ENCODE measurements at places on chromosomes 7 and 10.
A peak's percentile ranks its signal among the peaks of the same experiment; 100 is the strongest.

DNA sequence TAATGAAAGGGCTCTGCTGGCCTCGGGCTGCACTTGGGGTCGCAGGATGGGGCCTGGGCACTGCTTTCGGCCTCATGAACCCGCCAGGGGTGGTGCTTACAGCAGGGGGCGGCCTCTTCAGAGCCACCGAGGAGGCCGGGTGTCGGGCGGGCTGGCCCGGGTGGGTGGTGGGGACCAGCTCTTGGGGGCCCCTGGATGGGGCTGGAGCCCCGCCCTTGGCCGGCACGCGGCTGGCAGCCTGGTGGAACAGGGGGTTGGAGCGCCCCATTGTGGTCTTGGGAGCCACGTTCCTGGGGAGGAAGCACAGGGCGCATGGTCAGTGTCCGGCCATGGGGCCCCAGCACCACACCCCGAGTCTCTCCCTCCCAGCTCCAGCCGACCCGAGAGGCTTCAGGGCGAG, 8.8 kb downstream of the ADAM8 start:
- no peak for DNase-seq

- no peak for DNase-seq
Measured at GRCh38 chr10:95963202-95963990, 55.6 kb downstream of the CC2D2B start.

- DNase-seq: no peak
Measured at GRCh38 chr10:116472891-116473290, 45.2 kb downstream of the PNLIPRP3 start.

GRCh38 chr10:125037145-125037877, 95.4 kb downstream of the ZRANB1 start:
- DNase-seq: no peak

DNA sequence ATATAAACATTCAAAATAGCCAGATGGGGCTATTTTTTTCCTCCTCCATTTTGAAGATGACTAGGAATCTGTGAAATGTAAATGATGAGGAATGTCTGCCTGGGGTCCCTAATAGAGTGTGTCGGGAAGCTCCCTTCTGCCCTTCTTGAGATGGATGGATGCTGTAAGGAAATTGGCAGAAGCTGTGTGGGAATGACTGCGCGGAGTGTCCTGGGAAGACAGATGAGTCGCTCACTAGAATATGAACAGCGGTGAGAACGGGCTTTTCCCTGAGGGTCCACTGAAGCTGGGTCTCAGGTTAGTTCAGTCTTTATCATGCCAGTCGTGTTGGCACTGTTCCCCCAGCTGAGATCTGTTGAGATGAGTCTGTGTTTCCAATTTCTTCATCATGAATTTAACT, 75.1 kb upstream of the PLPP4 start:
- DNase-seq: no peak

GRCh38 chr7:149598721-149599308, 101.2 kb upstream of the ZNF746 start:
- DNase-seq: no peak

GRCh38 chr7:47570649-47571050, 11.3 kb downstream of the TNS3 start:
- no peak for DNase-seq

DNA sequence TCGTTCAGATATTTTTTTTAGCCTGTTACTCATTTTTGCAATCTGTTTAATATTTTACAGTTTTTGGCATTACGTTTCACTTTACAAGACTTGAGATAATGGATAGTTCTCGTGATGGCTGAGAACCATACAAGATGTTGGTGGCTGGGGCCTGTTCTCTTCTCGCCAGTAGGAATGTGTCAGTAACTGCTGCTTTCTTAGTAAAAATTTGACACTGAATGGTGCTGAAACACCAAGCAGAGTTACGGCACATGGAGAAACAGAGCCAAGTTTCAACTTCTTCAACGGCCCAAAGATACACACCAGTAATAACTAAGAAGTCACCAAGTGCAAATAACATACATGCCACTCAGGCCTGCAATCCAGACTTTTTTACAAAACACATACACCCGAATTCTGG, 130.4 kb downstream of the NRP1 start:
- no peak for DNase-seq

GRCh38 chr10:104574838-104575237, 66.3 kb upstream of the SORCS3 start:
- no peak for DNase-seq

GRCh38 chr10:19904202-19904661, 88.0 kb downstream of the PLXDC2 start:
- DNase-seq: no peak

GRCh38 chr7:108415821-108416536, 40.3 kb downstream of the NRCAM start:
- no peak for DNase-seq

DNA sequence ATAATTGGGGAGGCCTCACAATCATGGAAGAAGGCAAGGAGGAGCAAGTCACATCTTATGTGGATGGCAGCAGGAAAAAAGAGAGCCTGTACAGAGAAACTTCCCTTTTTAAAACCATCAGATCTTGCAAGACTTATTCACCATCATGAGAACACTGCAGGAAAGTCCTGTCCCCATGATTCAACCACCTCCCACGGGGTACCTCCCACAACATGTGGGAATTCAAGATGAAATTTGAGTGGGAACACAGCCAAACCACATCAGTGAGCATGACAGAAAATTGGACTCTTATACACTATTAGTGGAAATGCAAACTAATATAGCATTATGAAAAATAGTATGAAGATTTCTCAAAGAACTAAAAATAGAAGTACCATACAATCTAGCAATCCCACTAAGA, 271.2 kb downstream of the MAGI2 start:
- DNase-seq: no peak

- DNase-seq: no peak
Measured at GRCh38 chr10:100061401-100061800, 20.3 kb downstream of the CPN1 start.

GRCh38 chr7:106568002-106568679, 92.8 kb downstream of the CCDC71L start:
- no peak for DNase-seq

GRCh38 chr10:129236274-129236691, 230.8 kb upstream of the MGMT start:
- no peak for DNase-seq

GRCh38 chr7:143147070-143147469, 15.2 kb downstream of the PIP start:
- DNase-seq: no peak

DNA sequence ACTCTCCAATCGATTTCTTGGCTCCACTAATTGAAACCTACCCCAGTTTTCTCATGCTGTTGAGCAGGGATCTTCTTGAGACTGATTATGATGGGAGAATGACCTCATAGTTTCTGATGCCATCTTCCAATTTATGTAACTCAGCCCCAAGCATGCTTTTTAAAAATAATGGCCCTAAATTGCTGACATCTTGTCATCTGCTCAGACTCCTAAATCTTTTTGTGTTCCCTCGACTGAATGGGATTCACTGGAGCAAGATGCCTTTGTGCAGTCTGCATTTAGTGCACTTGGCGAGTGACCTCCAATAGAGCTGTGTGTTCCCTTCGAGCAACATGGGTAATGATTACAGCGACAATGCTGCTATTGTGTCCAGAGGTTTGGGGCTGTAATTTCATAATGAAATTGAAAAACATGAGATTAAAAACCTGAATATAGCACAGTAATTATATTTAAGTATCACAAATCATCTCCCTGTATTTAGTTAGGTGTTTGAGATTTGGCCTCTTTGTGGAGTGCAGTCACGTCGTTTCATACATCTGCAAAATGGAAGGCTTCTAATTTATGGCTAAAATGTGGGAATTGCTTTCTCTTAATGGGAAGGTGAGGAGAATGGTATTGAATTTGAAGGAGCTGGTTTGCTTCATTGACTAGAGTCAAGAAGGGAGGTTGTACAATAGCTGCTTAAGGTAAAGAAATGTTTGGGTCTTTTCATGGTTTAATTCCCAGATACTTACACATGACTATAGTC, 192.9 kb downstream of the AUTS2 start:
- no peak for DNase-seq

- DNase-seq: no peak
Measured at GRCh38 chr7:72297636-72298035, 114.5 kb downstream of the CALN1 start.

GRCh38 chr10:77820349-77820748, 106.2 kb downstream of the DLG5 start:
- DNase-seq: no peak

DNA sequence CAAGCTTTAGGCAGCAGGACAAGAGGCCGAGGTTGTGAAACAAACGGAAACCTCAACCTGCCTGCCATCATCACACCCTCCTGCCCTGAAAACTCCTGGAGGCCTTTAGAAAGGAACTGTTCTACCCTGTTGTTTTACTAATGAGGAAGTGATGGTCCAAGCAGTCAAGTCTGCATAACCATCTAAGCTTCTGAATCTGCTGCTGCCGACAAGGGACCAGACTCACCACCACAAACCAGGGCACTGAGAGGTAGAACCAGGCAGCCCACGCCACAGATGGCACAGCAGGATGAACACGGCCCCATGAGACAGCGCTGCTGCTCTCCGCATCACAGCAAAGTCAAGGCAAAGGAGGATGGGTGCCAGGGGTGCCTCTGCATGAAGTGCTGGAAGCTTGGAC, 209.4 kb downstream of the CELF2 start:
- DNase-seq: no peak

GRCh38 chr7:84219310-84219709, 24.7 kb upstream of the SEMA3A start:
- DNase-seq: no peak

DNA sequence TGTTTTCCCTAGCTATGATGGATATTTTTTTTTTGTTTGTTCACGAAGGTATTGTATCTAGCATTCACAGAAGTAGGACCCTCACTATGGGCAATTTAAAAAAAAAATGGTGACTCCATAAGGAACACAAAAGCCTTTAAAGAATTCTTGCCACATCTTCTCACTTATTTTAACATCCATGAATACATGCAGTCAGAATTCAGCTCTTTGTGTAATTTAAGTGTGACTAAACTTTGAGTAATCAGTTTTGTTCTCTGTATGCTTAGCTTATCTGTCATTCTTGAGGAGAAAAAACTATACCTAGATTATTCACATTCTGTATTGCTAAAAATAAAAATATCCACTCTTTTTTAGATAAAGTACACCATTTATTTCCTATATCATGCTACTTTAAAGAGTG, 313.2 kb upstream of the KCND2 start:
- no peak for DNase-seq

DNA sequence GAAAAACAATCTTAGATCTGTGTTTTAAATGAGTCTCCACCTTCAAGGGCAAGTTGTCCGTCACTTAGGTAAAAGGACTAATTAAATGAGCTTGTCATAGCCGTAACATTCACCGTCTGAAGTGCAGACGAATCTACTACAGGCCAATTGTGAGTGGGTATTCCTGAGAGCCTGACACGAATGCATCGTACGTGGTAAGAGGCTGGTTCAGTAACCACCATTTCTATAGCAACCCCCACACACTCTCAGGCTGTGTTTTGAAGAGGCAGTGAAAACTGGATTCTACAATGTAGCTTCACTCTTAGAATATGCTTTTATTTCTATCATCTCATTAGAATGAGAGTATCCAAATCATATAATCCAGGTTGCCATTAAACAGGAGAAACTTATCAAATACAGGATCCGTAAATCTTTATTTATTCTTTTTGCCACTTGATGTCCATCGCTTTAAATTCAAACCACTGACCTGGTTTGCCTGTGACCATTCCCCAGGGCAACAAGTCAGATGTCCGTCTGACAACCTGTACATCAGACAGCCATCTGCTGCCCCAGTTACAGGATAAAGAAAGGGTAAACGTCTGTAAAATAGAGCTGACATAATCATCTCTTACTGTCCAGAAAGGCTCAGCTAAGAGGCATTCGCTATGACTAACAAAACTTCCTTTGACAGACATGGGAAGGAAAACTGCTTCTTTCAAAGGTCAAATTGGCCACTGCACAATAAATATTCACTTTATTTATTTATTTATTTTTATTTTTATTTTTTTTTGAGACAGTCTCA, 70.3 kb upstream of the NMT2 start:
- DNase-seq: peak; percentile 27

- DNase-seq: no peak
Measured at GRCh38 chr7:42057331-42057730, 179.7 kb downstream of the GLI3 start.

DNA sequence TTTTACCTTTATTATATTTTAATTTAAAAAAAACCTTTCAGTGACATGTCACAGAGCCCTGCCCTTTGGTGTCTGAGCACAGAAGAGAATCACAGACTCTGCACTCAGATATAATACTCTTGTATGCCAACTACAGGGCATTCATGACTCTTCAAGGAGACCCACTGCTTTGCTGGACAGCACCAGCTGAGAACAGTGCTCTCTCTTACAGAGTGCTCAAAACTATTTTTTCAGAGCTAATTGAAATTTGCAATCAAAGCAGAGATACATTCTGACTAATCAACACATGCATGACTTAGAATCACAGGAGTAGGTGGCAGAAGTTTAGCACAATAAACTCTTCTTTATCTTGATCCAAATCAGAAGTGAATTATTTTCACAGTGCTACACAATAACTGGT, 99.1 kb downstream of the OSBPL3 start:
- DNase-seq: no peak
